Spleen (tissue), 13 donors: ENCODE measurements at places on chromosomes 16 and 17.
A peak's percentile ranks its signal among the peaks of the same experiment; 100 is the strongest.

DNA sequence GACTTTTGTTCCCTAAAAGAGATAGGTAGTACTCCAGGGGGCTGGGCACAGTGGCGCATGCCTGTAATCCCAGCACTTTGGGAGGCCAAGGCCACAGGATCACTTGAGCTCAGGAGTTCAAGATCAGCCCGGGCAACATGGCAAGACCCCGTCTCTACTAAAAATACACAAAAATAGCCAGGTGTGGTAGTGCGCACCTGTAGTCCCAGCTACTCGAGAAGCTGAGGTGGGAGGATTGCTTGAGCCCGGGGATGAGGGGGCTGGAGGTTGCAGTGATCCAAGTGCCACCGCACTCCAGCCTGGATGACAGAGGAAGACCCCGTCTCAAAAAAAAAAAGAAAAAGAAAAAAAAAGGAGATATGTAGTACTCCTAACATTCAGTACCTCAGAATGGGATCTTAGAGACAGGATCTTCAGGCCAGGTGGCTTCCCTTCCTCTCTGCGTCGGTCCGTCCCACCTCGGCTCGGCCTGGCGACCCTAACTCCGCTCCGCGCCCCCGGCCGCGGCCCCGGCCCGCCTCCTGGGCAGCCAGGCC is 89.6 kb downstream of the CDC27 start:
- no peak for DNase-seq

DNA sequence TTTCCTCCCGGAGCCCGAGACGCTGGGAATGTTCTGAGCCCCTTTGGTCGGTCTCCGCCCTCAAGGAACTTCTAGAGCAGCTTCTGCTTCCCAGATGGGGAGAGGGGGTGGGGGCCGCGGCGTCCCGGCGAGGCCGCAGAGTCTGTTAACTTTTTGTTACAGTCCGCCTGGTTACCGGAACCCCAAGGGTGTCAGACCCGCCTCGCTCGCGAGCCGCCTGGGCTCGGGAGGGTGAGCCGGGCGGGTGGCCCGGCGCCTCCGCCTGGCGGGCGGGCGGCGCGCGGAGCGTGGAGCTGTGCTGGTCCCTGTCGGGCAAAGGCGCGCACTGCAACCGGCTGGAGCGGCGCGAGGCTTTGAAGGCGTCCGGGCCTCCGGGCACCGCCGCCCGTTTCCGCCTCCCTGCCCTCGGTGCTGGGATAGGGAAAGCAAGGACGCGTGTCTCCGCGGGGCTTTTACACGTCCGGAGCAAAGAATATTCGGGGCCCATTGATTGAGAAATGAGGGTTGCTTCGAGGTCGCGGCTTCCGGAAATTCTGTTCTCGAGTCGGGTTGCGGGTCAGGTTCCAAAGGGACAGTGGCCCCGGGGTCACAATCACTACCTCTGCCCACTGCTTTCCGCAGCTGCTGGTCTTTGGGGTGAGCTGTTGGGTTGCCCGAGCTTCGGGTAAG is 1.7 kb downstream of the HS3ST3B1 start:
- DNase-seq = peak; percentile 98

GRCh38 chr17:29495011-29495410 is 71.8 kb downstream of the ABHD15 start:
- DNase-seq = no peak

GRCh38 chr16:68792465-68793324 is 50.6 kb upstream of the TANGO6 start:
- DNase-seq = no peak

- DNase-seq = no peak
Observed at GRCh38 chr16:85503679-85504231, 109.4 kb upstream of the GSE1 start.

DNA sequence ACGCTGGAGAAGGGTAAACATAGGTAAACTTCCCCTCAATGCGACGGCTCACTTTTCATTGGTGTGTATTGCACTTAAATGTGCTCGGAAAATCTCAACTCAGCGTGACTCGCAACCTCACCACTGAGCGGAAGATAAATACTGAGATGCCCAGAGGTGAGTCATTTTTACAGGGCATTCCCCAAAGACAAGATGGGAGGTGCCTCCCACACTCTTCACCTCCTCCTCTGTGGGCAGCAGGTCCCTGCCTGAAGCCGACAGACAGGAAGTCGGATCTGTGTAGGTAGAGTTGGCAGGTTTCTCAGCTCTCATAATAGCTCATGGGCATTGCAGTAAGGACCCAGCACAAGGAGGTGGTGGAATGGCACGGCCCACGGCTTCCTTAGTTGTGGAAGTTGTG is 274.6 kb upstream of the HSBP1 start:
- no peak for DNase-seq

DNA sequence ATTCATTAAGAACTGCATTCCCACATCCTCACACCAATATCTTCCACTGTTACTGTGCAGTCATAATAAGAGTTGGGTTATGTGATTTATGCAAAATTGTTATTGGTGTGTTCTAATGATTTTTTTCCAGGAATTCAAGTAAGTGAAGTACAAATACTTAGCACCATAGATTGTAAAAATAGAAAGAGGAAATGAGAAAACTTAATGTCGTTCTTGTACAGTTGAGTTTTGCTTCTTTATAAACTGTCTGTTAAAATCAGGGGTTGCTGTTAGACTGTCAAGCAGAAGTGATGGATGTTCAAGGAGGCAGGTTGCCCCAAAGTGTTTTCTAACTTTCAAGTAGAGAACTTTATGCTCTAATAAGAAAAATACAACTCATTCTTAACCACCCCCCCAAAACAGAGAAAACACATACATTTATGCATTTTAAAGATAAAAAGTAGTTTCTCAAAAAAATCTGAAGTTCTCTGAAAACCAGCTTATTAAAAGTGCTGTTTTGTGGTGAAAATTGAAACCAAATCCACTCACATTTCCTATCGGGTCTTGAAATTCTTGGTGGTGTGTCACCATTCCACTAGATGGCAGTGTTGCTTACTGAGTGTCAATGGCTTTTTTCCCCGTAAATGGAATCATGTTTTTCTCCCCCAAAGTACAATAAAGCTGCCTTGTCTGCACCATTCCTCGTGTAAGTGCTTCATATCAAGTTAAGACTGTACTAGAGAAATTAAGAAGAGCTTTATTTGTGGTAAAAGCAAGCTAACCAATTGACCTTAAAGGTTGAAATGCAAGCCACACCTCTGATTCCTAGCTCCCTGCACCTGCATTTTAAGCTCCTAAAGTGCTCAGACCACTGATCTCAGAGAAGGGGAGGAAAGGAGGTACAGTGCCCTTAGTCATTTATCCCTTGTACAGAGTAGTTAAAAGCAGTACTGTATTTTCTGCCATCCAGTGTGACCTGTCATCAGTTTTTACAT is 4.7 kb upstream of the IGSF6 start:
- no peak for DNase-seq

- DNase-seq = peak; percentile 75
Observed at GRCh38 chr17:43768382-43768781, 9.8 kb upstream of the SOST start.

DNA sequence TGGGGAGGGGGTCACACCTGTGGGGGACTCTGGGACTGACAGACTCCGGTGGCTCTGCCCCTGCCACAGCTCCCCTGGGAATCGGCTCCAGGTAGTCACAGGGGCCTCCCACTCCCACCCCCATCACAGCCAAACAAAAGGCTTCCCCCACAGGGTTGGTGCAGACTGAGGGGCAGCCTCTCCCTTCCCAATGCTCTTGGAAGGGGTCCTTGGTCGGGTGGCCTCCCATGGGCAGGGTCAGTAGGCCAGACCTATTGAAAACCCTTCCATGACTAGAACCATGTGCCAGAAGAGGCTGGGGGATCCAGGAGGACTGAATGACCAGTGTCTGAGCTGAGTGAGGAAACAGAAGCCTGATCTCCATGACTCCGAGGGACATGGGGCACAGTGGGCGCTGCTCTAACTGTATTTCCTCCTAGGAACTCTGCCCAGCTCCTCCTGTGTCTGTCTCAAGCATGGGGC is 28.6 kb downstream of the TK2 start:
- DNase-seq = no peak

DNA sequence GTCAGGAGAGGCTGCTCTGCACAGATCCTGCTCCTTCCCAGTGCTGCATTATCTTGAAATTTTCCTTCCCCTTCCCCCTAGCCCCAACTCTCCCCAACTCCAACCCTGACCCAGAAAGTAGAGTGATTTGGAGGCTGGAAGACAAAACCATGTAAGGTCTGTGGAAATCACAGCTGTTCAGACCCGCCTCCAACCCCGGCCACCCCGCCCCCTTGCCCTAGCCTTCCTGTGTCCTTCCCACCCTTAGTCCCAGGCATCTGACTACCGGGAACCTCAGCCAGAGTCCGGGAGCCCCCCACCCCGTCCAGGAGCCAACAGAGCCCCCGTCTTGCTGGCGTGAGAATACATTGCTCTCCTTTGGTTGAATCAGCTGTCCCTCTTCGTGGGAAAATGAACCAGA is at the start of gene AOC3:
AOC3 (plus strand) TSS at position 246 of the 400 bp plus-strand sequence; CDS start at position 391, 145 bp downstream.
- DNase-seq = peak; percentile 53
